Hematopoietic multipotent progenitor cell treated with erythropoietin and hydrocortisone succinate and interleukin-3 and kit ligand, for 8 days (in vitro differentiated cells): ENCODE measurements at places on chromosomes 13 and 19.

GRCh38 chr13:30366088-30366487 lies 56.2 kb upstream of the UBE2L5 start:
- DNase-seq = peak; percentile 31

GRCh38 chr13:37868691-37869505 lies 674 bp downstream of the TRPC4 start:
- DNase-seq = no peak

DNA sequence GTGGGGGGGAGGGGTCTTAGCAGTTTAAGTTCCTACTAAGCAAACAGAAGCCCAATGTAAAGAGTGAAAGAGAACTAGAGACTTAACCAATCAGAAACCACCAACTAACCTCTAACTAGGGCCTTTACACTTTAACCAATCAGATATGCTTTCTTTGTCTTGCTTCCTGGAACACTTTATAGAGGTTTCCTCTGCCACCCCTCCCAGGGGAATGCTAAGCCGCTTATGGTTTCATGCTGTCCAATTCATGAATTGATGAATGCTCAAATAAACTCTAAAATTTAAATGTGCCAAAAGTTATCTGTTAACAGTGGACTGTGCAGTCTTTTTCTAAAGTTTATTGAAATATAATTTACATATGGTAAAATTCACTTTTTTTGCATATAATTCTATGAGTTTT lies 33.9 kb upstream of the LATS2 start:
- no peak for DNase-seq

DNA sequence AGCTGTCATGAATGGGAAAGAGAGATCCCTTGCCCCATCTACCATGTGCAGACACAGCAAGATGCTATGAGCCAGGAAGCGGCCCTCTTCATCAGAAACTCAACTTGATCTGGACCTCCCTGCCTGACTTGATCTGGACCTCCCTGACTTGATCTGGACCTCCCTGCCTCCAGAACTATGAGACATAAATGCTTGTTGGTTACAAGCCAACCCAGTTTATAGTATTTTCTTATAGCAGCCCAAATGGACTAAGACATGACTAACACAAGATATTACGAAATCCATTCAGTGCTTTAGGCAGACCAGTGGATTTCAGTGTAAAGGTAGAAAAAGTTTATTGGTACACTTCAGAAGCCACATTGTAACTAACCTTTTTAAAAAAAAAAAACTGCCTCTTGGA lies 15.6 kb downstream of the PCID2 start:
- no peak for DNase-seq

GRCh38 chr19:17803264-17803896 lies 8.4 kb downstream of the B3GNT3 start:
- DNase-seq = peak; percentile 19

GRCh38 chr19:32240316-32240715 lies 105.1 kb upstream of the ZNF507 start:
- DNase-seq = no peak

- no peak for DNase-seq
Measured at GRCh38 chr13:60572855-60573254, 175.8 kb downstream of the TDRD3 start.

- no peak for DNase-seq
Measured at GRCh38 chr13:113982296-113982661, 8.4 kb upstream of the C13orf46 start.

GRCh38 chr13:95188128-95188527 lies 113.1 kb downstream of the ABCC4 start:
- DNase-seq = no peak

- no peak for DNase-seq
Measured at GRCh38 chr13:41543664-41544300, 86.4 kb downstream of the RGCC start.

GRCh38 chr19:37876032-37876431 lies 30.4 kb downstream of the WDR87 start:
- DNase-seq = no peak

DNA sequence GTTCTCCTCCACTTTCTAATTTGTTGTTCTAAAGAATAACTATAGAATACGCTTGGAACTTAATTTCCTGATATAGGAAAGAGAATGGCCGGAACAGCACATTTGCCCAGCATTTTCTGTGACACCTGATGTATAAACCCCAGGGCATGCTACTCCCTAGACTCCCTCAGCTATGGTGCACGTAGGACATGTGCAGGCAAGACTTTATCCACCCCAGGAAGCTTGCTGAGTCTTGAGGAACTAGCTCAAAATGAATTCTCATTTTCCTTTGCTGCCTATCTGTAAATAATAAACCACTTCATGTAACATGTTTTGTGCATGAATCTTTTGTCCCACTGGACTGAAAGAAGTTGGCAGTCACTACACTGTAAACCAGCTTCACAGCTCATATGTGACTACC lies 535.8 kb upstream of the SLITRK1 start:
- DNase-seq = no peak

GRCh38 chr13:35793823-35794222 lies 317.3 kb upstream of the MAB21L1 start:
- DNase-seq = no peak

- DNase-seq = no peak
Measured at GRCh38 chr13:31904941-31905824, 126.4 kb upstream of the FRY start.

- DNase-seq = no peak
Measured at GRCh38 chr13:94305463-94305862, 174.0 kb downstream of the DCT start.

- no peak for DNase-seq
Measured at GRCh38 chr19:30393046-30393445, 20.9 kb downstream of the ZNF536 start.

- no peak for DNase-seq
Measured at GRCh38 chr13:48530833-48531232, 2.0 kb downstream of the RCBTB2 start.

GRCh38 chr13:36360903-36361302 lies 14.7 kb upstream of the SPART start:
- DNase-seq = no peak

DNA sequence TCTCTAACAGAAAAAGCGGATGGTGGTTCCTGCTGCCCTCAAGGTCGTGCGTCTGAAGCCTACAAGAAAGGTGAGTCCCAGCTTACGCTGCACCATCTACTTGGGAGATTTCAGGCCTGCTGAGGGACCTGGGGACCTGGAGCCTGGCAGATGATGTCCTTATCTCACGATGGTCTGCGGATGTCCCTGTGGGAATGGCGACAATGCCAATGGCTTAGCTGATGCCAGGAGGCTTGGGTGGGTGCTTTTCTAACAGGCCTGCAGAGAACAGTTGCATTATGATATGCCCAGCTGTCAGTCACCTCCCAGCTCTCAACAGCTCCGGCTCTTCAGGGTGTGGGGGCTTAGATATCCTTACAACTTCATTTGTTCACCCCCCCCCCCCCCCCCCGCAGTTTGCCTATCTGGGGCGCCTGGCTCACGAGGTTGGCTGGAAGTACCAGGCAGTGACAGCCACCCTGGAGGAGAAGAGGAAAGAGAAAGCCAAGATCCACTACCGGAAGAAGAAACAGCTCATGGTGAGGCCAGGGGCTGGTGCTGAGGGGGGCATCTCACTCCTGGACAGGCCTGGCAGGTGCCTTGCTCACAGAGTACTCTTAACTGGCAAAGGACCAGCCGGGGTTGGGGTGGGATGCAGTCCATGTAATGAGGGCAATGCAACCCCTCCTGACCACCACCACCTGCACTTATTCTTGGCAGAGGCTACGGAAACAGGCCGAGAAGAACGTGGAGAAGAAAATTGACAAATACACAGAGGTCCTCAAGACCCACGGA lies 3.8 kb downstream of the RPL13A start:
- no peak for DNase-seq

DNA sequence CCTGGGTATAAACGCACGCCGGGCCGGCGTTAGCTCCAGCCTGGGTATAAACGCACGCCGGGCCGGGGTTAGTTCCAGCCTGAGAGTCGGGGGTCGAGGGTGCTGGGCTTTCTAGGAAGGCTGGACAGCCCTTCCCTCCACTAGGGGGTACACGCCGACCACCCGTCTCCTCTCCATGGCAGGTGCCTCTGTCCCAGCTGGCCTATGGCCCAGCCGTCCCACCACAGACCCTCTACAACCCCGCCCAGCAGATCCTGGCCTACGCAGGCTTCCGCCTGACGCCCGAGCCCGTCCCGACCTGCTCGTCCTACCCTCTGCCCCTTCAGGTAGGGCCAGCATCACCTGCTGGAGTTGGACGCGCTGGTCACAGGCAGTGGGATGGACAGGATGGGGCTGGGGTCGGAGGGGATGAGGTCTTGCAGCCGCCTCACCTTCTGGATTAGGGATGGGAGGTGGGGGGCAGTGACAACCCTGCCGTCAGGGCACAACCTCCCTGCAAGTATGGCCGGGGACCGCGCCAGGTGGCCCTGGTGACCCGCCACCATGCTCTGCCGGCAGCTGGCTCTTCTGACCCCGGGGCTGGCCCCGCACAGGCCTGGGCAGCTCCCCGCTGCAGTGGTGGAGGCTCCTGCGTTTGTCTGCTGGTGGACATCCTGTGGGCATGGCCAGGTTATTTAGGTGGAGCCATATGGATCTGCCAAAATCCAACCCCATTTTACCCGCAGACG lies 45.8 kb downstream of the TMEM255B start:
- no peak for DNase-seq

DNA sequence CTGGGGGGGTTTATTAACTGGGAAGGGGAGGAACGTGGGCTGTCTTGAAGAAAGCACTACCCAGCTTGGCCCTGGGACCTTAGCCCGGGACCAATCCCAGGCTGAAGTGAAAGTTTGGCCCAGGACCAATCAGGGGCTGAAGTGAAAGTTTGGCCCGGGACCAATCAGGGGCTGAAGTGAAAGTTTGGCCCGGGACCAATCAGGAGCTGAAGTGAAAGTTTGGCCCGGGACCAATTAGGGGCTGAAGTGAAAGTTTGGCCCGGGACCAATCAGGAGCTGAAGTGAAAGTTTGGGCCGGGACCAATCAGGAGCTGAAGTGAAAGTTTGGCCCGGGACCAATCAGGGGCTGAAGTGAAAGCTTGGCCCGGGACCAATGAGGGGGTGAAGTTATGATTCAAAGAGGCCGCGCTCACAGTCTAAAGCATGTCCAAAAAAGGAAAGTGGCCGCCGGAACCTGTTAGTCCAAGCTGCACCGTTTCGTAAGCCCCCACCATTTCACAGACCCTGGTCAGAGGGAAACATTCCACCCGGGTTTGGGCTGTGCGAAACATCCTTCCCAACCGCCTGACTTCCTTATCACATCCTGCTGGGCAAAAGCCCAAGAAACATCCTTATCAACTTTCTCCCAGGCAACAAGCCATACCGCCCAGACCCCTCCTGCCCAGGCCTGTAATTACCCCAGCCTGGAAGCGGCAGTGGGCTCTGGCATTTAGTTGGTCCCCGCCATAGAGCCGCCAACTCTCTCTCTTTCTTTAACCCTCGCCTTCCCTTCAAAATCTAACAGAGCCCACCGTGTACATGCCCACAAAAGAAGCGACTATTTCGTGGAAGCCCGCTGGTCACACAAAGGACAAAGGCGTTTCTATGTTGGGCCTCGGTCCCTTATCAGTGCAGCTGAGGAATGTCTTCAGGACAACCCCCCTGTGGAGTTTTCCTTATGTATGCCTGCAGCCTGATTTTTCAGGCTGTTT lies 1.1 kb downstream of the ZNF850 start:
- peak; percentile 95 for DNase-seq

DNA sequence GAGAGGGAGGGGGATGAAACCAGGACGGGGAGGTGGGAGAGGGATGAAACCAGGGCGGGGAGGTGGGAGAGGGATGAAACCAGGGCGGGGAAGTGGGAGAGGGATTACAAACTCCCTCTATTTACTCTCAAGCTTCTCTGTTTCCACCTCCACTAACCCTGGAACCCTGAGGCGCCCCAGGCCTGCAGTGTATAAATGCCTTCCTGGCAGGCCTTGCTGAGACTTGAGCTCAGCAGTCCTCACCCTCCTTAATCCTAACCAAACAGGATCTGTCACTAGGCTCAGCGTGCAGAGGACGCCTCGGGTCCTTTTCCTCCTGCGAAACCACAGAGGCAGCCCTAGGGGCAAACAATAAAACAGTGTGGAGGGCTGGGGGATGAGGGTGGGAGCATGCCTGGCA lies 32.1 kb upstream of the OR1M1 start:
- no peak for DNase-seq

DNA sequence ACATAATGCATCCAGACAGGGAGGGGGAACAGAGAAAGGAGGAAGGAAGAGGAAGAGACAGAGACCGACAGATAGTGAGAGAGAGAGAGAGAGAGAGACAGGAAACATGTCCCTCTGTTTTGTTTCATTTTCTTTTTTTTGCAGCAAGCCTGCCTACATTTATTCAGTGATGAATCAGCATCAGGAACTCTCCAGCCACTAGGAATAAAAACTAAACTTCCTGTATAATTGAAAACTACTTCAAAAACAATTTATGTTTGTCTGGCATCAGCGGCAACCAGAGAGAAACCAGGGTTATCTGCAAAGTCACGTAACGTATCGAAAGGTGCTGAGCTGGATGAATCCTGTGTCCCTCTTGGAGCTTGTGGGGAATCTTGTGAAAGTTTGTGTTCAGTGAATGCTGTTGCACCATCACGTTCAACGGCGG lies 148.6 kb upstream of the SOX21 start:
- no peak for DNase-seq

DNA sequence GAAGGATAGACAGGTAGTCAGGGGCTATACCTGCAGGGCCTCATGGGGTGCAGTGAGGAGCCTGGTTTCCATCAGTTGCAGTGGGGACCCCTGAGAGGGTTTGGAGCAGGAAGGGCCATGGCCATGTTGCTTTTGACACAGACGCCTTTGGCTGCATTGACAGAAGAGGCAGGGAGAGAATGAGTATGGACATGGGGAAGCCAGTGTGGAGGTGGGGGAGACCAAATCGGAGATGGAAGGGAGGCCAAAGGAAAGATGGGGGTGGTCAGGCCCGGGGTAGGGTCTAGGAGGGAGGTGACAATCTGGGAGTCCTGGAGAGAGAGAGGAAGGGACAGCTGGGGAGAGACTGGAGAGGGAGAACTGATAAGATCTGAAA lies 1.3 kb downstream of the HSD11B1L start:
- no peak for DNase-seq

DNA sequence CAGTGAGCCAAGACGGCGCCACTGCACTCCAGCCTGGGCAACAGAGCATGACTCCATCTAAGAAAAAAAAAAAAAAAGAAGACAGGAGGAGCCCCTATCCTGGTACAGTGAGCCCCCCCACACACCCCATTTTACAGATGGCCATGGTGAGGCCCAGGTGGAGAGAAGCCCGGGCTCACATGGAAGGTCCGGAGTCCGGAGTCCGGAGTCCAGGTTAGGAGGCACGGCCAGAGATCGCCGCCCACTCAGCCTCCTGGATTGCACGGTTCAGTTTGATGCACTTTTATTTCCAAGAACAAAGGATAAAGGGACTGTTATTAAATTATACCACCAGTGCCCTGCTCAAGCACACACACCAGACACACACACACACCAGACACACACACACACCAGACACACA lies 11.3 kb upstream of the BTBD2 start:
- no peak for DNase-seq

- DNase-seq = no peak
Measured at GRCh38 chr13:33722216-33722915, 95.6 kb upstream of the RFC3 start.
